Lower leg skin (tissue), 4 donors: ENCODE measurements at places on chromosomes 2 and 18.

GRCh38 chr18:75592527-75592926, 165.0 kb upstream of the SMIM21 start:
- no peak for DNase-seq

GRCh38 chr2:69638630-69639029, 4.9 kb downstream of the AAK1 start:
- no peak for DNase-seq

- no peak for DNase-seq
These were observed 87.4 kb downstream of the ZNF385B start for GRCh38 chr2:179773986-179774385.

DNA sequence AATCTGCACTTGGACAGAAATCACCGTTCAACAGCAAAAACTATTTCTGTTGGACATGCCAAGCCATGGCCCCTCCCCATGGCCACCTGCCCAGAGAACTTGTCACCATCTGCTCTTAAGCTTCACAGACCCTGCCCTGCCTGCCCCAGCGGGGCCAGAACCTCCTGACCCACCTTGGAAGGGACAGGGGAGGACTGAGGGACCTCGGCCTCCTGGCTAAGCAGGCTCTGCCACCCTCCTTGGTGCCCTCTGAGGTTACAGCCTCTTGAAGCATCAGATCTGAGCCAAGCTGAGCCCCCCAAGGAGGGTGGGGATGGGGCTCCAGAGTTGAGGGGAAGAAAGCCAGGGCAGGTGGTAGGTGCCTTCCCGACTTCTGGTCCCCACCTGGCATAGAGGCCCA, 6.5 kb downstream of the TEX261 start:
- peak; percentile 12 for DNase-seq

DNA sequence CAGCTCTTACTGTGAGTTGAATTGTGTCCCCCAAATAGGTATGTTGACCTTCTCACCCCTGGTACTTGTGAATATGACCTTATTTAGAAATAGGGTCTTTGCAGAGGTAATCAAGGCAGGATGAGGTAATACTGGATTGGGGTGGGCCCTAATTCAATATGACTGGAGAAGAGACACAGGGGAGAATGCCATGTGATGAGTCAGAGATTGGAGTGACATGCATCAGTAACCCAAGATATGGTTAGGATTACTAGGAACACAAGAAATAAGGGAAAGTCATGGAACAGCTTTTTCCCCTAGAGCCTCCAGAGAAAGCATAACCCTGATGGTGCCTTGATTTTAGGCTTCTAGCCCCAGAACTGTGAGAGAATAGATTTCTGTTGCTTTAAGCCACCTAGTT, 37.0 kb upstream of the ATP5MC3 start:
- DNase-seq = no peak
